ENCODE measurements at places on chromosomes 6 and 20.

DNA sequence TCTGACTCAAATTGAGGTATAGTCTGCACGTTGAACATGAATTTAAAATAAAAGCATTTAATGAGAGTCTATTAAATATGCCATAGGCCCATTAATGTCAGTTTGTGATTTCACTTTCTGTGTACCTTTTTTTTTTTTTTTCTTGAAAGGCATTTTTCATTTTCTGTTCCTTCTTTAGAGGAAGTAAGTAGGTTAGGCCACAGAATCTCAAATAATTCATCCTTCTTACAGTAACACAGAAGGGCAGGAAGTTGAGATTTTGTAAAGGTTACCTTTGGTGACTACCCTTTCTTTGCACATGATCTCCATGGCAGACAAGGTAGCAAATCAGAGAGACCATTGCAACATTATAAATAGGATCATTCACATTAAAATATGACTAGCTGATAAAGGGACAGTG, 9.6 kb downstream of the L3MBTL3 start:
- DNase-seq = no peak

- no peak for DNase-seq
Observed at GRCh38 chr6:138499303-138500018, at the start of gene NHSL1. NHSL1 (minus strand) TSS chr6:138499494; CDS start chr6:138499290, 204 bp downstream.

DNA sequence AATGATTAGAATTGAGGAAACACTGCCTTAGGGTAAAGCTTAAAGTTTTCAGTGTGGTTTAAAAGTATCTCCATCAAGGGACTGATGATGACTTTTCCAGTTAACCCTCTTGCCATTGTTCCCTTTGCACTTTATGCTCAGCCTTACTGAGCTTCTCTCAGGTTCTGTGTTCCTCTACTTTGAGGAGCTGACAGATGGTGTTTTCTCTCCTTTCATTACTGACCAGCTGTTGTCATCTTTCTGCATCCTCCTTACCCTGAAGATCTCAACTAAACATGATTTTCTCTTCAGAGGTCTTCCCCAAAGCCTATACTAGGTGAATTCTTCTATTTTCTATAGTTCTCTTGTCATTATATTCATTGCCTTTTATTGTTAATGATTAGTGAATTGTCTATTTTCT, 475.6 kb upstream of the SYNCRIP start:
- peak; percentile 19 for DNase-seq

- DNase-seq = no peak
Observed at GRCh38 chr6:144098993-144099392, 3.6 kb upstream of the SF3B5 start.

DNA sequence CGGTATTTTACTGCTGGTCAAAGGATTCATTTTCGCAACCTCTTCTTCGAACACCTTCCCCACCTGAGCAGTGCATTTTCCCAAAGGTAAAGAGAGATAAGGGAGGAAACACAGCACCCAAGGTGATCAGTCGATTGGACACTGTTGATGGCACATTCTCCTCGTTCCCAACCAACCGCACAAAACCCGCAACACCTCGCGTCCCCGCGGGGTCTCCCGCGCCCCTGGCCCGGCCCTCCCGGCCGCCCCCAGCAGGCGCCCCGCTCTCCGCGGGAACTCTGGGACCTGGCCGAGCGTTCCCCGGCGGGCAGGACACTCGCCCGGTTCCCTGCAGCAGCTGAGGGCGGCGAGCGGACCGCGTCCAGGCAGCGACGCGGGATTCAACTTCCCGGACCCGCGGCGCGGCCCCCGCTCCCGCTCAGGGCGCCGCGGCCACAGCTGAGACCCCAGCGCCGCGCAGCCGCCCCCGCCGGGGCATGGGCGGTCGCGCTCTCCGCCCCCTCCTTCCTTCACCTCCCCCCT, 506 bp downstream of the RGS17 start:
- DNase-seq = no peak

DNA sequence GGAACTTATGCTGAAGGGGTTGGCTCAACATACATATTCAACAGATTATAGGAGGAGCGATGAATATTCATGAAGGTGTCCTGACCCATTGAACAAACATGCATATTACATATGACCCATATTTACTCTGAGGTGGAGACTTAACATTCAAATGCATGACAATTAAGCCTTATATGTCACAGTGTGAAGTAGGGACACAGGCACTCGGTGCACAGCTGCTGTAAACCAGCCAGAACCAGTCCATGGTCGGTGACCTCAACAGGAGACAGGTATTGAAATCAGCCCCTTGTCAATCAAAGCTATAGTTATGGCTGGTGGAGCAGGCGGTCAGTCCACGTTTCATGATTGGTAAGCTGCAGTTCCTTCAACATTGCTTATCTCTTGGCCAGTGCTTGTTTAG, 347.3 kb downstream of the THBS2 start:
- no peak for DNase-seq

DNA sequence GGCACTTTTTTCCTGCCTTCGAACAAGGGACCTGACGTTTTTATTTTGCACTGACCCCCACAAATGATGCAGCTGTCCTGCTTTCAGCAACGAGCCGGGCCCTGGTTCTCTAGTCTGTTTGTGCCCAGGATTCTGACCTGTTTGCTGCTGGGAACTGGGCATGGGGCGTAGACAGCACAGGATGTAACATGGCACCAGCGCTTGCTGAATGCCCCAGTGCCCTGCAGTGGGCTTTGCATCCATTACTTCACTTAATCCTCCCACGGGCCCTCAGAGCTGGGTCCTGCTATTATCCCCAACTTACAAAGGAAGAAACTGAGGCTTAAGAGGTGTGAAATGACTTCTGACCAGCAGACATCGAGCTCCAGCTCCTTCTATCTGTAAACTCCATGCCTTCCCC, 80.4 kb upstream of the PMEPA1 start:
- no peak for DNase-seq

GRCh38 chr6:9484091-9484490, 930.8 kb downstream of the TFAP2A start:
- no peak for DNase-seq

DNA sequence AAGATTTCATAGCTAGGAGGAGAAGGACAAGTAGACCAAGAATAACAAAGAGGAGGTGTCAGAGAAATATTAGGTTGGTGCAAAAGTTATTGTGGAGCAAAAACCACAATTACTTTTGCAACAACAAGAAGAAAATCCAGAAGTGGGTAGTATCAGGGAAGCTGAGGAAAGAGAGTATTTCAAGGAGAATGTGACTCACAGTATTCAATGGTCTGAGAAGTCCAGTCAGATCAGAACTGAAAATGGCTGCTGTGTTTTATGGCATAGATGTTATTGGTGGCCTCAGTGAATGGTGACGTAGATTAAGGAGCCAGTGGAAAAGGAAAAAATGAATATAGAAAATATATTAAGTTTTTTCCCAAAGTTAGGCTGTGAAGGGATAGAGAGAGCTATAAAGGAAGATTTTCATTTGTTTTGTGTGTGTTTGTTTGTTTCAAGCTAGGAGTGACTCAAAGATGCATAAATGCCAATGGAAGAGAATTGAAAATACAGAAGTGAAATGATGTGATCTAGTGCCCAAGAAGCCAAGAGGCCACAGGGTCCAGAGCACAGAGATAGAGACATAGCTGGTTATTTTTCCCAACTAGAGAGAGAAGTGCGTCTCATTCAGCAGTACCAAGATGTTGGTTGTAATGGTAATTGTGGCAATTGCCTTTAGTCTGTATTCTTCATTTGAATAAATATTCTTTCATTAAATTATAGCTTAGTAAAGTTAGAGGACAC, 112.8 kb downstream of the ADTRP start:
- DNase-seq = no peak

- DNase-seq = no peak
Observed at GRCh38 chr6:168585441-168585840, 144.5 kb downstream of the SMOC2 start.

GRCh38 chr6:56720882-56721281, 78.2 kb upstream of the DST start:
- DNase-seq = no peak

DNA sequence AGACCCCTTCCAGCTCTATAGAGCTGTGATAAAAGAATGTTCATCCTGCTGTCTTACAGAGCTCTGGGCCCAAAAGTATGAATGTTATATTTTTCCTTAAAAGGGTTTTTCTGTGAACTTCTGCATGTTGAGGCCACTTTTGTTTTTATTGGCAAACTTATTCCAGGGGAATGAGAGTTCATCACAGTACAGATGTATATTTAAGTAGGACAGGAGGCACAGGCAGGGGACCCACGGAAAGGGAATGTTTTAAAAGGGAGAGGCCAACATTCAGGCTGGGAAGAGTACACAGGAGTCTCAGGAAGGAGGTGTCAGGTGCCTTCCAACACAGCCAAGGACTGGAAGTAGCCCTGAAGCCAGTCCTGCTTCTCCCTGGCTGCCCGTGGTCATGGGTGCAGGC, 148.4 kb downstream of the EYA2 start:
- no peak for DNase-seq

Measured in NCI-H1694 (cell line).